ENCODE measurements at places on chromosomes 3 and 15.

- DNase-seq, result no peak
These were observed 46.6 kb downstream of the MAGI1 start for GRCh38 chr3:65992106-65992505.

DNA sequence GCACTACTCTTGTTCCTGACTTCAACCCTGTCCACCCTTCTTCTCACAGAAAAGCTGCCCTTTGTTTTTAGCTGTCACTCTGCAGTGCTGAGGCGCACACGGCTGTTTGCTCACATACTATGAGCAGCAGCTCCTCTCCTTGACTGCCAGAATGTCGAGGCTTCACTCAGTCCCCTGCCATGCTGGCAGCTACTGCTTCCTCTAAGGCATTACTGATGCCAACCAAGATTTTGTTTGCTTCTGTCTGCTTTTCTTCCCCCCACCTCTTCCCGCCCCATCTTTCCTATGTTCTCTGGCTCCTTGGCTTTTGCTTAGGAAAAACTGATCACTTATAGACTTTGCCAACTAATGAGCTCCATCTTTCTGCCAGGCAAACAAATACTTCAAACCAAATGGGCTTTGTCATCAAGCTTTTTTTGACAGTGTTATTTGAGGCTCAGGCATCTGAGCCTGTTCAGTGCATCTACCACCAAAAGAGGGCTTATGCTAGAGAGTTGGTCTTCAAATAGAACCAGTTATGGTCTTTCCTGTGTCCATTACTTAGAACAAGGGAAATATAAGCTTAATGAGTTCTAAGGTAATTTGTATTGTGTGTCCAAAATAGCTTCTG is 81.0 kb downstream of the FBXL2 start:
- no peak for DNase-seq

GRCh38 chr3:183725387-183725786 is 27.8 kb downstream of the YEATS2 start:
- DNase-seq, result no peak

DNA sequence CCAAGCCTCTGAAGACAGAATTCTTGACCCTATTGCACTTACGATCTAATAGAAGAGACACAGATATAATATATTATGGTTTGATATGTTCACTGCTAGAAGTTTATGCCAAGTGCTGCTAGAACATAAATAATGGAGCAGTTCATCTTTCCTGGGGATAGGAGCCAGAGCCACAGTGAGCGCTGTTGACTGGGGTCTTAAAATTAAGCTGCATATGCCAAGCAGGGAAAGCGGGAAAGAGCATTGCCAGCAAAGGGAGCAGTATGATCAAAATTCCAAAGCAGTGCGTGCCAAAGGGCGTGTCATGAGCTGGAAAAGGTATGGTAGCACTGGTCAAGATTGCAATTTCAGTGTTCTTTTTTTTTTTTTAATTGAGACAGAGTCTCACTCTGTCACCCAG is 49.1 kb upstream of the ABHD2 start:
- no peak for DNase-seq

DNA sequence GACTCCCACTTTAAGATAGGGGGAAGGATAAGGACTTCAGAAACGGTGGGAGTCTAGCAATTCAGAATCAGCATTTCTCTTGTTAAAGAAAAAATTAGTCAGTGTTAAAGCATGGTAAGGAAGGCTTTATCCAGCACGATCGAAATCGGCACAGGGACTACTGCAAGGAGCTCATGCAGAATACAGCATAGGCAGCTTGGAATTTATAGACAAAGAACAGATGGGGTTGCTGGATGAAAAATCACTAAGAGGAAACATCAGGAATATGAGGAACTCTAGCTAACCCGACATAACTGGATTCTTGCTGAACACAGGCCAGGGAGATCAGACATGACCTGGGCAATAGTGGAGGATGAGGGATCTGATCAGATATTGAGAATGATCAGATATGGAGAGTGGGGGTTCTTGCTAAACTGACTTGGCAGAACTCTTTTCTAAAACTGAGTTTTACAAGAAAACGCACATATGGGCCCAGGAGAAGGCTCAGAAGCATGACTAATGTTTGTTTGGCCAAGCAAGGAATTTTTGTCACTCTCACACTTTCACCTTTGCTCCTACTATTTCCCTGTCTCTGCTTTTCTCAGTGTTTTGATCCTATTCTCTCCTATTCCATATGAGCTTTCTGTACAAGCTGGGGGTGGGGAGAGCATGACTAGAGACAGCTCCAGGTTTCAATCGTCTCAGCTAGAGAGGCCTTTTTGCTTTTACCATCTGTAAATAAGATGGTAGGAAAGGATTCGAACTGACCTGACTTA is 3.9 kb upstream of the PLCH1 start:
- no peak for DNase-seq

GRCh38 chr3:144810160-144810559 is 838.5 kb downstream of the DIPK2A start:
- DNase-seq, result no peak

GRCh38 chr15:79170256-79170664 is 79.7 kb upstream of the RASGRF1 start:
- DNase-seq, result no peak

- DNase-seq, result no peak
These were observed 144.6 kb downstream of the MCTP2 start for GRCh38 chr15:94375997-94376396.

DNA sequence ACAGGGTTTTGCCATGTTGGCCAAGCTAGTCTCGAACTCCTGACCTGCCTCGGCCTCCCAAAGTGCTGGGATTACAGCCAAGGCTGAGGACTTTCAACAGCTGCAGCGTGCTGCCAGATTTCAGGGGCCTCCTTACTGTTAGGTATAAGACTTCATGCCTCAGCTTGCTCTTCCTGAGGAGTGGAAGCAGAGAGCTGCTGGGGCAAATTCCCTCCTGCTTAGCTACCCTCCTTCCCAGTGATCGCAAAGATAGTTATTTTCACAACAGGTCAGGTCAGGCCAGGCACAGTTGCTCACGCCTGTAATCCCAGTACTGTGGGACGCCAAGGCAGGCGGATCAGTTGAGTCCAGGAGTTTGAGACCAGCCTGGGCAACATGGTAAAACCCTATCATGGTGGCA is 2.6 kb upstream of the CPNE9 start:
- no peak for DNase-seq

DNA sequence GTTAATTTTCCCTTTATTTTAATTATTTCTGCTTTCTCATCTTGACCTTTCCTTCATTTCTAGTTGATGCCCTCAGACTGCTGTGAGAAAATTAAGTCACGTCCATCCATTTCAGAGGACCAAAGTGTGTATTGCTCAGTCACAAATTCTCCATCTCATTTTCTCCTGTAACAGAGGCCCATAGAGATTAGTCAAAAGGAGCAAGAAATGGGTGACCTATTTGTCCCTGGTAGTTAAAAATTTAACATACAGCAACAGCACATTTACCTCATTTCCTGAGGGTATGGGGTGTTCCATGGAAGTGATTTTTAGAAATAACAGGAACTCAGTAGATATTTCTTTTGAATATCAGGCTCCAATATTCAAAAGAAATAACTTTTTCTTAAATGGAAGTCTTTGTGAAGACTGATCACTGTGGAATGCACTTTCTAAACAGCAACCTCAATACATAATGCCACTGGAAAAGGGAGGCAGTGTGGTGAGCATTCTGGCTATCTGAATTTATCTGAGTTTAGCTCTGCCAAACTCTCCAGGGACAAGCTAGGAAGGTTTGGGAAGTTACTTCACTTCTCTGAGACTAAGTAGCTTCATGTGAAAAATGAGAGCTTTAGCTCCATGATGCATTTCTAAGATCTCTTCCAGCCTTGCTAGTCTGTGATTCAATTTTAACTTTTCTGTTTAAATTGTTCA is 808.2 kb downstream of the SQOR start:
- no peak for DNase-seq

GRCh38 chr3:66565301-66565700 is 64.5 kb upstream of the LRIG1 start:
- DNase-seq, result no peak

Data from midbrain (tissue), 1 donor.